Osteocyte (in vitro differentiated cells): ENCODE measurements at places on chromosomes 1 and 21. TPM values are rescaled to one million over a fixed set of nuclear protein-coding genes. Genes with fewer than 3 reads are reported as not detected.

SLC25A34 gene
- total RNA-seq = 1.3 and 2.8 TPM in 2 replicates

TAL1 gene
- total RNA-seq = not detected in 2 replicates

GUCA2B gene
- total RNA-seq = not detected in 2 replicates

DNA sequence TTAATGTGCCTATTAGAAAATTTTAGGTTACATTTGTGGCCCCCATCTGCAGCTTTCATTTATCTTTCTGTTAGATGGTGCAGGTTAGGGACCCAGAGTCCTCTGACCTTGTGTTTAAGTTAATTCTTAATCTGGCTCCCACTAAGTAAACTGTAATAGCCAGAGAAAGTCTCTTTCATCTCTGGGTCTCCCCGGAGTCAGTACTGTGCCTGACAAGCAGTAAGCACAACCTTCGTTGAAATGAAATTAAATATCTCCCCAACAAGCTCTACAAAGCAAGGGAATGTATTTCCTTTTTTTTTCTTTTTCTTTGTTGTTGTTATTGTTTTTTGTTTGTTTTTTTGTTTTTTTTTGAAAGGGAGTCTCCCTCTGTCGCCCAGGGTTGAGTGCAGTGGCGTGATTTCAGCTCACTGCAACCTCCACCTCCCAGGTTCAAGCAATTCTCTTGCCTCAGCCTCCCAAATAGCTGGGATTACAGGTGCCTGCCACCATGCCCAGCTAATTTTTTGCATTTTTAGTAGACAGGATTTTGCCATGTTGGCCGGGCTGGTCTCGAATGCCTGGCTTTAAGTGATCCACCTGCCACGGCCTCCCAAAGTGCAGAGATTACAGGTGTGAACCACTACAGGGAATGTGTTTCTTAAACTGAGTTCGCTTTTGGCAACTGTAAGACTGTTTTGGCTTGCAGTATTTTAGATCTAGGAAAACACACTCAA is 81.6 kb downstream of the HHIPL2 start:
- DNase-seq = no peak

GRCh38 chr1:9281908-9282695 is 10.6 kb upstream of the SPSB1 start:
- DNase-seq = no peak

- DNase-seq = no peak
Measured at GRCh38 chr1:94434365-94435045, 16.3 kb downstream of the ABCD3 start.

GRCh38 chr1:109625176-109625575 is 5.5 kb downstream of the AMPD2 start:
- peak; percentile 81 for DNase-seq

- no peak for DNase-seq
Measured at GRCh38 chr1:43272576-43273571, 3.1 kb downstream of the TMEM125 start.

DNA sequence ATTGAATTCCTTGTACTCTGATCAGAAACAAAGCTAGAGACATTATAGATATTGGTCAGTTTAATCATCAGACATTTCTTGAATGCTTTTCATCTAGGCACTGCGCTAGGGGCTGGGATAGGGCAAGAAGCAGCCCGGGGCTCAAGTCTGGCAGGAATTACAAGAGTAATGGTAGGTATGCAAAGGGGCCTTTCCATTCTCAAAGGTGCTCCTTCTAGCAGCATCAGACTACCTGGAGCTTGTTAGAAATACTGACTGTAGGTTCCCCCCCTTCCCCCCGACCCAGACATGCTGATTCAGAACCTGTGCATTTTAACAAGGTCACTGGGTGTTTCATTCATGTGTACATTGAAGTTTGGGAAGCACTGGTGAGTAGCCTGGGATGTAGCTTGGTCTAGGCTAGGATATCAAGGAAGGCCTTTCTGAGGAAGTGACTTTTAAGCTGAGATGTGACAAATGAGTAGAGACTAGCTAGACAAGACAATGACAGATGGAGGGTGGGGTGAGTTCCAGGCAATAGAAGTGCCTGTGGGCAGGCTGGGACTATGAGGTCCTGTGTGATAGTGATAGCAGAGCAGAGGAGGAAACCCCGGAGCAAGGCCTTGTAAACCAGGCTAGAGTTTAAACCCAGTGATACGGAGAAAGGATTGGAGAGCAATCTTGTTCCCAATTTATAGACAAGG is 26.3 kb downstream of the NFASC start:
- no peak for DNase-seq
